Myometrial cell (primary cell): ENCODE measurements at places on chromosomes 11 and 22. TPM values are rescaled to one million over a fixed set of nuclear protein-coding genes. Genes with fewer than 3 reads are reported as not detected.

The TAF6L gene
- 11.8 and 18.6 TPM in 2 replicates for total RNA-seq

The RIMBP3B gene
- total RNA-seq: not detected in 2 replicates

The KIRREL3 gene
- total RNA-seq: 4.1 and 4.3 TPM in 2 replicates

The MISFA gene
- total RNA-seq: not detected in 2 replicates

The TOMM22 gene
- total RNA-seq: 78.3 and 89.7 TPM in 2 replicates

The FAM89B gene
- 30.1 and 33.7 TPM in 2 replicates for total RNA-seq

The EMSY gene
- 5.2 and 8.0 TPM in 2 replicates for total RNA-seq

The GRIK4 gene
- total RNA-seq: not detected in 2 replicates

The OR2AT4 gene
- not detected in 2 replicates for total RNA-seq

The TECTA gene
- total RNA-seq: under 0.01 and 0.18 TPM in 2 replicates
